ENCODE measurements at places on chromosomes 12 and 14. TPM values are rescaled to one million over a fixed set of nuclear protein-coding genes. Genes with fewer than 3 reads are reported as not detected.

DNA sequence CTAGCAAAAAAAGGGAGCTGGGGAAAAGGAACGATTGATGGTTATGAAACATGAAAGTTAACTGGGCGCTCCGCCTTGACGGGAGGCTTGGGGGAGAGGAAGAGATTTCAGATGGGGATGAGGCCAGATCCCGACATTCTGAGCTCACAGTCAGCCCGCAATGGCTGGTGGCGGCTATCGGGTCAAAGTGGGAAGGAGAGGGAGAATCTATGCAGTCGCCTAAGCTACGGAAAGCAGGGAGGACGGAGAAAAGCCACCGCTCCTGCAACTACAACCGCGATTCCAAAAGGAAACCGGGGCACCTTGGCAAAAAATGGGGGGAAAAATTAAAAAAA, 502 bp downstream of the MPHOSPH9 start:
- no peak for DNase-seq

Gene MYF6
- total RNA-seq = not detected

Gene PGF
- 0.96 TPM for total RNA-seq

GRCh38 chr14:93232159-93232558, 25.1 kb downstream of the UBR7 start:
- no peak for DNase-seq

Gene BICDL1
- total RNA-seq = 10.6 TPM

Gene SPX
- 0.13 TPM for total RNA-seq

All from mucosa of descending colon (tissue), 3 donors.